Choroid plexus epithelial cell (primary cell): ENCODE measurements at places on chromosomes 11 and 22.

GRCh38 chr11:2395856-2396255 lies 4.7 kb upstream of the TSSC4 start:
- no peak for DNase-seq

DNA sequence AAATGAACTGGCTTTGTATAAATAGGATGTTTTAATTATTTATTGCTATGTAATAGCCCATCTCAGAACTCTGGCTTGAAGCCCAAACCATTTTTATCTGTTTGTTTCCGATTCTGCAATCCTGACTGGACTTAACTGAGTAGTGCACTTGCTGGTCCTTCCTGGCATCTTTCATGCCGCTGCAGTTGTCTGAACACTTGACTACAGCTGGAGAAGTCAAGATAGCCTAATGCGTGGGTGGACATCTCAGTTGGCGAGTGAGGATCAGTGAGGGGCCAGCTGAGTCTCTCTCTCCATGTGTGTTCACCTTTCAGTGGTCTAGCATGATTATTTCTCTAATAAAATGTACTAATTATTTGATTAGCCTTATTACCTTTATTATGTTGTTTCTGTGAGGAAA lies 105.8 kb downstream of the PRMT3 start:
- peak; percentile 3 for DNase-seq

- DNase-seq: no peak
These were observed 2.3 kb upstream of the PRG2 start for GRCh38 chr11:57392763-57393105.

GRCh38 chr11:20707876-20708275 lies 38.5 kb downstream of the NELL1 start:
- no peak for DNase-seq

- peak; percentile 61 for DNase-seq
These were observed 98.6 kb upstream of the AKIP1 start for GRCh38 chr11:8812438-8812837.
